Activated CD8-positive, alpha-beta memory T cell treated with anti-CD3 and anti-CD28 coated beads for 24 hours (primary cell): ENCODE measurements at places on chromosomes 5 and 9.

DNA sequence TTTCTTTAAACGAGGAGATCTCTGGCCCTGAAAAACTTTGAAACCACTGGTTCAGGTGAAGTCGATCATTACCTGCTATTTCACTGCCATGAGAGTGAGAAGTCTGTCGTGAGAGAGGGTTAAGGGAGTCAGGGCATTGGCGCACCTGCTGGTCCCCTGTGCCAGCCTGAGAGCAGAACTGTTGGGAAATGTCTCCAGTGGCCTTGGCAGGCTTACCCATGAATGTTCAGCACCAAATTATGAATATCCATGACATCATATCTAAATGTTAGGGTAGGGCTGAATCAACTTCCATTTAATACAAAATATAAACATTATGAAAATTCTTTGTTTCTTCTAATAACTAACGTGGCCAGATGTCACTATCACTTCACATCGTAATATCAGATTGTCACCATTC, 379.3 kb downstream of the KDM4C start:
- no peak for DNase-seq

- DNase-seq = no peak
Measured at GRCh38 chr5:148393390-148393741, 9.6 kb downstream of the FBXO38 start.

GRCh38 chr5:51326844-51327243, 56.4 kb upstream of the ISL1 start:
- DNase-seq = no peak

GRCh38 chr5:159543326-159543725, 213.0 kb upstream of the IL12B start:
- no peak for DNase-seq

DNA sequence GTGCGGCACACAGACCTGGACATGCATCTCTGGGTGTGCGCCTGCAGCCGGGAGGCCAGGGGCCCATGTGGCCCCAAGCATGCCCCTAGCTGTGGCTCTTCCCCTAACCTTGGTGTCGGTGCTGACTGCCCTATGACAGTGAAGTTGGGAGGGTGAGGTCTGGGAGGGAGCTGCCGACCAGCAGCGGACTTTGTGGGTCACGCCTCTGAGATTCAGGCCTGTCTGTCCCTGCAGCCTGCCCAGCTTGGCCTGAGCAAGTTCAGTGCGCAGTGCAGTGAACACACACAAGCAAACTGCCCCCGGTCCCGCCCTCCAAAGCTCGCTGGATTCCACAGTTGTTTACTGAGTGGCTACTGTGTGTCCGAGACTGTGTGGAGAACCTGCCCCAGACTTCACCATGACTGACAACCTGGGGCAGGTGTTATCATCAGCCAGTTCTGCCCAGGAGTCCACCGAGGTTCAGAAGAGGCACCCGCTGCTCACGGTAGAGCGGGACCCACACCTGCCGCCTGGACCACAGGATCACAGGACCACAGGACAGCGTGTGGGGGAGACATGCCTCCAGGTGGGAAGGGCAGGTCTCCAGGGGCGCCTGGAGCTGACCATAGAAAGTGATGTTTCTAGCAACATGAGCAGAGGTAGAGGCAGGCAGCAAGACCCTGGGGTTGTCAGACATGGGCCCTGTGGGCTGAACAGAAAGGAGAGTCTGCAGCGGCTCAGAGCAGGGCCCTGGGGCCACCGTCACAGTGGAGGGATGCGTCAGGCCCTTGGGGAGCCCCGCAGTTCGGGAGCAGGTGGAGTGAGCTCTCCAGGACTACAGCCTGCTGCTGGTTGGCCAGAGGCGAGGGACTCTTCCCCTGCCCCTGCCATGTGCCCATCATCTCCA, 105.1 kb downstream of the PHF2 start:
- no peak for DNase-seq

GRCh38 chr9:126515001-126515872, 98.5 kb upstream of the LMX1B start:
- DNase-seq = no peak

GRCh38 chr5:135028791-135029476, 5.1 kb downstream of the PITX1 start:
- no peak for DNase-seq

GRCh38 chr9:136156209-136157120, 37.8 kb upstream of the TMEM250 start:
- DNase-seq = no peak

- no peak for DNase-seq
Measured at GRCh38 chr9:6277417-6277816, 50.8 kb upstream of the TPD52L3 start.

GRCh38 chr9:34446468-34446891, 11.9 kb downstream of the FAM219A start:
- no peak for DNase-seq

DNA sequence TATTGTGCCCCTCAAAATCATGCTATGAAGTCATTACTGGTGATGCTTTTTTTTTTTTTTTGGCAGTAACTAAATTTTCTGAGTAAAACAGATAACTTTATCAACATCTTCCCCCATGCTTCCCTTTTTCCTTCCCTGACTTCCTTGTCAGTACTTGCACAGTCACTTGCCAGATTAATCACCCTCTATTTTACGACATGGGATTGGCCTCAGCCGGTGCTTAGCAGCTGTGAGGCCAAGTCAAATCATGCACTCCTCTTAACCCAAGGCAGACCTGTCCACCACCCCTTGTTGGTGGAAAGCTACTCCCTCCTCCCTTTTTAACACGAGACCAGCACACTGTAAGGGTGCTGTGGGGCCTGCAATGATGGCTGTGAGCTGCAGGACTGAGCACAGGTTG, 118.0 kb upstream of the OTULINL start:
- DNase-seq = no peak

DNA sequence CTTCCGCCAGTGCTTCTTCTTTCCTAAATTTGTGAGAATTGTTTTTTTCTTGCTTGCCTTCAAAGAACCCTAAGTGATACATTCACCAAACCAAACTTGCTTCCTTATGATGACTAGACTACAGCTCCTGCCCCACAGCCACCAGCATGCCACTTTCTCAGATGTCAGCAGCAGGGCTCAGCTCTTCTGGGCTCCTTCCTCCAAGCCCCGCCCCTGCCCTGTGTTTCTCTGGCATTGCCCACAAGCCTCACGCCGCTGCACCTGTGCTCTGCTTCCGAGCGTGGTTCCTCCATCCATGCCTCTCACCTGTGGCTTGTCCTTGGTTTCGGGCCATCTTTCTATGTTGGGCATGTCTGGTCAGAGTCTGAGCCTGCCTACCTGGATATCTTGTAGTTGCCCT, 10.6 kb downstream of the UNC5A start:
- no peak for DNase-seq

DNA sequence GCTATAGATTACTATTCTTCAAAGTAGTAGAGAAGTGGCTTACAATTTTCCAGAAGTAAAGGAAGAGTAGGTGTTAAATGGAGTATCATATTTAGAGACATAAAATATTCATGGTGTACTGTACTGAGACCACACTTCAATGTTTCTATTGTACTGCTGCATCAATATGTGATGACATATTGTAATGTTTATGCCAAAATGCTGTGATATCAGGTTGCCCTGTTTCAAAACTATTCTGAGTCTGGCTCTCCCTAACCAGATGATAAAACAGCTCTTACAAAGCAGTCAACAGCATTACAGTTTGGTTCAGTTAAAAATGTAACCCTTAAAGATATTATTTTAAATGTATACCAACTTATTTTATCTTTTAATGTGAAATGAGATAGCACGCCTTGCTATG, 30.8 kb upstream of the ACOT12 start:
- no peak for DNase-seq
